Chondrocyte (in vitro differentiated cells): ENCODE measurements at places on chromosomes 7 and 10.

DNA sequence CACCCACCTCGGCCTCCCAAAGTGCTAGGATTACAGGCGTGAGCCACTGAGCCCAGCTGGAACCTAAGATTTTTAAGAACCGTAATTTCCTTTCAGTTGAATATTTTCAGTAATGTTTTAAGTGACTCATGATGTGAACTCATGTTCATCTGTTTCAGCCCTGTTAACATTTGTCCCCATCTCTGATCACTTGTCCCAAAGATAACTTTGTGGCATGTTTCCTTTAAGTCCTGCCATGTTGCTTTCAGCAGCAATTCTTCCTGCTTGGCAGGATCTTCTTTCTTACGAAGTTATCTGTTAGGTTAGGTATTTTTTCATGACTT is 19.3 kb downstream of the ZRANB1 start:
- no peak for DNase-seq

GRCh38 chr10:122702275-122702674 is 2.6 kb upstream of the C10orf120 start:
- no peak for DNase-seq

- no peak for DNase-seq
Measured at GRCh38 chr7:30437823-30438574, 40.6 kb downstream of the NOD1 start.

DNA sequence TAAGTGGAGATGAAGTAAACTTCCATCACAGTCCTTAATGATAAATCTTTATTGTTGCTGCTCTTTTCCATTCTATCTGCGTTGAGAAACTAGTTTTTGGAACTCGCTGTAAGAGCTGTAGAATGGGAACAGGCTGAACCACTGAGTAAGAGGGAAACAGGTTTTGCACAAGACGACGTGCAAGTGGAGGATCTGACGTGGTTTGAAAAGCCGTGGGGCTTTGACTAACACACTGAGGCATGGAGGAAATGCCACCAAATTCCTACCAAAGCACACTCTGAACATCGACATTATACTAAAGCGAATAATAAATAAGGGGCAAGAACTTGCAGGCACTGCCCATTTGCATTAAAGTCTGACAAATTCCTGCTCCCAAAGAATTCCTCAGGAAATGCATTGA is 160.6 kb downstream of the KLF6 start:
- no peak for DNase-seq

GRCh38 chr10:14296065-14296709 is 34.5 kb downstream of the FRMD4A start:
- DNase-seq = no peak

DNA sequence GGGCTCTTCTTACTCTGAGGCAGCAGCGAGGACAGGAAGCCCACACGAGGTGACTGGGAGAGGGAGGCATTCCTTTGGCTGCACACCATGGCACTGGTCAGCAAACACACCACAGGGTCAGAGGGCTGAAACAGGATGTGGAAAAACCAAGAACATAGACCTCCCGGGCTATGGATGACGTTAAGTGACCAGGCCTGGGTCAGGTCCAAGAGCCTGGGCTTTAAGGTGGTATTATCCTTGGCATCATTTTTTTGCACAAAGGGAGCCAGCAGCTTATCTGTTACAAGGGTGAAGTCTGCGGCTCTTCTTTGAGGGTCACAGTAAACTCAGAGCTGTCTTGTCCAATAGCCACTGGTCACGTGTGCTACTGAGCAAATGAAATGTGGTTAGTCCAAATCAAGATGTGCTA is 7.0 kb downstream of the WDR91 start:
- no peak for DNase-seq
